Activated CD8-positive, alpha-beta memory T cell treated with anti-CD3 and anti-CD28 coated beads for 1 hour (primary cell): ENCODE measurements at places on chromosomes 3 and 15.

DNA sequence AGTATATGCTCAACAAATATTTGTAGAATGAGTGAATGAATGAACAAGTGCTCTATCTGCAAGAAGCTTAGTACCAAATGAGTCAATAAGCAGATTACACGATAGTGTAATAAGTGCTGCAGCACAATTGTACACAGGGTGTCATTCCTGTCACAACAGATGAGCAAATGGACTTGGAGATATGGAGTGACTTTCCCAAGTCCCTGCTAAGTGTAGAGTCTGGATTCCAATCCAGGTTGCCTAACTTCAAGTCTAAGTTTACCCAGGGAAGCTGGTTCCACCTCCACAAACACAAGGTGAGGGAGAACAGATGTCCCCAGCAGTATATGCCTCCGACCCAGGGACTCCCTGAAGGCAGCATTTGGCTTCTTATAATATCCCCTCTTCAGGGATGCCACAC lies 77.7 kb upstream of the RAD18 start:
- no peak for DNase-seq

DNA sequence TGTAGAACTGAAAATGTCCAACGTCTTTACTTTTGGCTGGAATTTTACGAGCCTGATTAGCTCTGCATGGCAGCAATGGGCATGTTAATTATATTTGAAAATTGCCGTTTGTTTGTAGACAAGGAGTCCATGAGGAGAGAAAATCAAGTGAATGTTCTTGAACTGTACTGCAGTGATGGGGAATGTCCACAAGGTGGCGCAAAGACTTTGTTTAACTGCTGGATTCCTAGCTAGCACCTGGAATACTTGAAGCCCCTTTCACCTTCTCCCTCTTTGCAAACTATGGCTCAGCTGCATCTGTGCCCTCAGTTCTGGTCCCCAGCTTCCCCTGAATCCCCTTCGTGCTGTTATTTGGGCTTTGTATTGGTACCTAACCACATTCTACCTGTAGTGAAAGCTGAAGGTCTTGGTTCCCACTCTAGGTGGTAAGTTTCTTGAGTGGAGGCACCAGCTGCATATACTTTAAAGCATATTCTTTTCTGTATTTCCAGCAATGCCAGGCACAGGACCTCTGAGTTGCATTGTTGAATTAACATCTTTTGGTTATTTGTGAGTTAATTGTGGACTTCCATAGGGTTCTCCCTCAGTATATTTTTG lies 25.3 kb downstream of the EXOG start:
- peak; percentile 36 for DNase-seq

- no peak for DNase-seq
Observed at GRCh38 chr15:39465843-39466749, 114.8 kb upstream of the THBS1 start.

GRCh38 chr3:105369500-105370371 lies 3.0 kb downstream of the ALCAM start:
- no peak for DNase-seq

- DNase-seq = no peak
Observed at GRCh38 chr3:31235062-31235700, 297.5 kb upstream of the STT3B start.
